Activated CD8-positive, alpha-beta memory T cell treated with anti-CD3 and anti-CD28 coated beads for 4 hours (primary cell): ENCODE measurements at places on chromosomes 11 and 22.

DNA sequence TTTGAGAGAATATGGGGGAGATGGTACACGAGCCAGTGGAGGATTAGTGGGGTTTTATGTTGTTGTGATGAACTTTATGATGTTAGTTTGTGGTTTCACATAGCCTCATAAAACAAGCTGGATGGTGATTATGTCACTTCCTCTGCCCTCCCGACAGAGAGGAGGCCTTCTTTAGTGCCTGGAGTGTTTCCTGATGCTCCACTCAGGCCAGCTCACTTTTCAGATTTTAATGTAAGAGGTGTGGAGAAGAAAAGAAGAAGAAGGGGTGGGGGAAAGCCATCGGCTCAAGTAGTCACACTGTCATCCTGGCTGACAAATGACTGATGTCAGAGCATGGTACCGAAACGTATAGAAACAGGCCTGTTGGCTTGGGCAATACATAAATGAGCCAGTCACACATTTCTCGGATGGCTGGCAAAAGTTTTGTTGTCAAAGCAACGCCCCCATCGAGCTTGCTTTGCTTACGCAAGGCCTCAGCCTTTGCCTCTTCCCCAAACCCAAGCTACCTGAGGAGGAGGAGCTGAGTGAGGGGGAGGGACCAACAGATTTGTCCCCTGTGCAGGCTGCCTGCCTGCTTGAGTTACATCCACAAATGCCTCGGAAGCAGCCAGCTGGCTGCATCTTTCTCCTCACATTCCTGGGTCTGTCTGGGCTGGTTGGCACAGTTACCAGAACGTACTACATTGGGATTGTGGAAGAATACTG lies at the start of gene HEPHL1:
HEPHL1 (plus strand) TSS at position 578 of the 705 bp plus-strand sequence; CDS start at position 593, 15 bp downstream.
- DNase-seq, result no peak

DNA sequence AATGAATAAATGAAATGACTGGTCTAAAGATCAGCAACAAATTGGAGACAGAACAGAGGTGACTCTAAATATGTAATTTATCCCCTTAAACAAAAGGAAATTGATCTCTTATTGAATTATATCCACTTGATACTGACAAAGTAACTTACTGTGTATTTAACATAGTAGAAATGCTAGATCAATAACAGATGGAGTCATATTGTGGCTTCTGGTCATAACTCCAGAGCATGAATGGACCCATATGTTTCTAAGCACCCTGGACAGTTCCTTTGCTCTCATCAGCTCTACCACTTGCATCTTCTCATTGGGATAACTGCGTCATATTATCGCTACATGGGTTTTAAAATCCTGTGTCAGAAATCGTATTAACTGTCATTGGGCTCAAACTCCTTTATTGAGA lies 222.3 kb downstream of the ETS1 start:
- DNase-seq, result no peak

DNA sequence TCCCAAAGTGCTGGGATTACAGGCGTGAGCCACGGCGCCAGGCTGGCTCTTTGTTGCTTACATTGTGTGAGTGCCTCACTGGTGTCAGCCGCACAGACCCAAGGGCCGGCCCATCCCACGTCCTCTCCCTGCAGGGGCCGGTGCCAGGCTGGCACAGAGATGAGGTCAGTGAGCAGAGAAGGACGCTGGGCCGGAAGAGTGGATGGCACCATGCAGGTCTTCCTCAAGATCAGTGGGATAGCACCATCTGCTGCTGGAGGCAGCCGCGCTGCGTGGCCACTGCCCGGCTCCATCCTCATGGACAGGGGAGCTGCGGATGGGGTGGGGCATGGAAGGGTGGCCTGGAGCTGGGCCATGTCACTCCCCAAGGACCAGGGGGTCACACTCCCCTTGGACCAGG lies 22.0 kb upstream of the FGF4 start:
- DNase-seq, result no peak

GRCh38 chr11:107785401-107785800 lies 73.2 kb downstream of the SLC35F2 start:
- no peak for DNase-seq

DNA sequence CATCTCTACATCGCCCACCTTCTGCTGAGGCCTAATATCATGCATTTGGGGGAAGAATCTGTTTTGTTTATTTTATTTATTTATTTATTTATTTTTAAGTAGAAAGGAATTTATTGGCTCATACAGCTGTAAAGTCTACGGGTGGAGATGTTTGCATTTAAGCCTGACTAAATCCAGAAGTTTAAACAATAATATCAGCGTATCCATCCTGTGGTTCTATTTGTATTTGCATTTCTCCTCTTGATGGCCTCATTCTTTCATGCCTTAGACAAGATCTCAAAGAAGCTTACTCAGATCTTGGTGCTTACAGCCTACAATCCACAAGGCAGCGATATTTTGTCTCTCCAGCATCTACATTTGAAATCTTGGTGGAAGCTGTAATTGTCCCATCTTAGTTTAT lies 67.1 kb upstream of the CARD18 start:
- no peak for DNase-seq

DNA sequence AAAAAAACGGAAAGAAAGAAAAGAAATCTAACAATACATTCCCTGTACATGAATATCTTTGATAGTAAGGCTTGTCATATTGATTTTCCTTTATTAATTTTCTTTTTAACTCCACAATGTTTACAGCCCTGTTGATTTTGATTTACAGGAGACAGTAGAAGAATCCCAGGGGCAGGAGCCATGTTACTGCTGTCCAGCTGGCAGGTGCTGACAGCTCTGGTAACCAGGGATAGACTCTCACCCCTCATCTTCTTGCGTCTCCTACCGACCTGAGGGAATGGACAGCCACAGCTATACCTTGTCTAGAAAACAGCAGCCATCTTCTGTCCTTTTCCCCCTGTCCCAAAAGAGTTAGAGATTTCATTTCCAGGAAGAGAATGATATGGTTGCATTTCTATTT lies 37.4 kb downstream of the PRDM10 start:
- no peak for DNase-seq

GRCh38 chr11:120746836-120747609 lies 235.5 kb downstream of the GRIK4 start:
- no peak for DNase-seq

DNA sequence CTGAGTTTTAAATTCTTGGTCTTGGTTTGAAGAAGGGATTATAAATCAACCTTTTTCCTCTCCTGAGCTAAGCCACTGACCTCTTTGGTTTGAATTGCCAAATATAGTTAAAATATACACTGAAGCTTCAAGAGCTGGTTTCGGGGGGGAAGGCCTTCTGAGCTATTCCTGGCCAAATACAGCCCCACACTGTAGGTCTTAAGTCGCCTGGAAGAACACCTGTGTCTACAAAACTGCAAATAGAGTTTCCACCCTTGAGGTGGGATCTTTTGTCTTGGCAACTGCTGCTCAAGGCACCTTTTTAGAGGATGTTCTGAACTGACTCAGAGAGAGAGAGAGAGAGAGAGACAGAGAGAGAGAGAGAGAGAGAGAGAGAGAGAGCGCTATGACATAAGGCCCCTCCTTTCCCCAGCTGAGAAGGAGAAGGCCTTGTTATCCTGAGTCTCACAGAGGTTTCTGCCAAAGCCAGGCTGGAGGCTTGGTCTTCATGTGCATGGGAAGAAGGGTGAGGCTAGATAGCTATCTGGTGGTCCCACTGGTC lies 5.5 kb downstream of the ADM start:
- no peak for DNase-seq

DNA sequence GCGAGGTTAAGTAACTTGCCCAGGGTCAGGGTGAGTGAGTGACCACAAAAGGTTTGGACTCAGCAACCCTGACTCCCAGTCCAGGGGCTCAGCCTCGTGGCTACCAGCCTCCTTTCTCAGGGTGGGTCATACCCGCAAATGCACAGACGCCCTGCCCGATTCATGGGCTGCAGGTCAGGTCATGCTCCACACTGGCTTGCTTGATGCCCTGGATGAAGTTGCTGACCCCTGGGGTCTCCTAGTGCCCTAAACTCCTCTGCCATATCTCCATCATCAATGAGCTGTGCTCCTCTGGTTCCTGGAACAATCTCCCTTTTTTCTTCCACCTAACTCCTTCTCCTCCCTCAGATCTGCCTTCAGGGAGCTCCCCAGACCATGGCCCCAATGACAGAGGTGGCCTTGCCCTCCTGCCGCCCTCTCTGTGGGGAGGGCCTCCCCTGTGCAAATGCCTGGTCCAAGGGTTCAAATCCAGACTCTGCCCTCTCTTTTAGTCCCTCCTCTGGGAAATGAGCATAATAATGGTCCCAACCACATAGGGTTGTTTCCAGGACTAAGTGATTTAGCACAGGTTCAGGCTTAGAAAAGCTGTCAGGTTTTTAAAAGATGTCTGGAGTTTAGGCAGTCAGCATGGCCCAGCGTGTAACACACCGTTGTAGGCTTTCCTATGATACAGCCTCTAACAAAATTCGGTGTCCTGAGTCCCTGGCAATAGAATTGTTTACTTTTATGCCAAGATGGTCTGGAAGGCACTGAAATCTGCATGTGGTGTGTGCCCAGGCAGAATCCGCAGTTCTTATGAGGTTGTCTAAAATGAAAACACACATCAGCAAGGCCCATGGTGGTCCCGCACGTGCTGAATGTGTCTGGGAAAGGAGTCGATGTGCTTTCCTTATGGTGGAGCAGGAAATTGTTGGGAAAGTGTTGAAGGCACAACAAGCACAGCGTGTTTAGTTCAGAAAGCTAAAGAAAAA lies 63.6 kb downstream of the CD82 start:
- no peak for DNase-seq

DNA sequence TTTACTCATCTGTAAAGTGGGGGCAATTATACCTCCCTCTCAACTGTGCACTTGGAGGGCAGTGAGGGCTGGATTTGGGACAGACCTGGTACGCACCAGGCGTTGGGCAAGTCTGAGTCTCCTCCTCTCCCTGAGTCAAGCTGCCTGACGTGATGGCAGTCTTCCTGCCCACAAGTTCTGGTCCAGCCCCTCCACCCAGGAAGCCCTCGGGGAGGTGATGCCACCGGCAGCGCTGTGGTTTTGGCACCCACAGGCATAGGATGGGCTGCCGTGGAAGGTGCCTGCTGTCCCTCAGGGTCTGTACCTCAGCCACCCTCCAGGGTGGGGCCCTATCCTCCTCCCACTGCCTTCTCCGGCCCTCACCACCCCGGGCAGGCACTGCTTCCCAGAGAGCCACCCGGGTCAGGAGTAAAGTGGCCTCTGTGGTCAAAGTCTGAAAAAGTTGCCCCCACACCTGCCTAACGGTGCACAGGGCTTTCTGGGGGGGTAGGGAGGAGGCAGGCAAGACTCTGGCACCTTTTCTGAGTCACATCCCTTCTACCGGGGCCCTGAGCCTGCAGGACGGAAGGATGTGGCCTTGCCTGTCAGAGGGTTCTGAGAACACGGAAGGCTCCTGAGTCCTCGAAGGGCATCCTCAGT lies 6.5 kb upstream of the APOBEC3H start:
- peak; percentile 72 for DNase-seq

GRCh38 chr22:46895753-46896152 lies 133.3 kb downstream of the TBC1D22A start:
- no peak for DNase-seq

GRCh38 chr22:21034989-21035388 lies 2.6 kb upstream of the SLC7A4 start:
- DNase-seq, result no peak

DNA sequence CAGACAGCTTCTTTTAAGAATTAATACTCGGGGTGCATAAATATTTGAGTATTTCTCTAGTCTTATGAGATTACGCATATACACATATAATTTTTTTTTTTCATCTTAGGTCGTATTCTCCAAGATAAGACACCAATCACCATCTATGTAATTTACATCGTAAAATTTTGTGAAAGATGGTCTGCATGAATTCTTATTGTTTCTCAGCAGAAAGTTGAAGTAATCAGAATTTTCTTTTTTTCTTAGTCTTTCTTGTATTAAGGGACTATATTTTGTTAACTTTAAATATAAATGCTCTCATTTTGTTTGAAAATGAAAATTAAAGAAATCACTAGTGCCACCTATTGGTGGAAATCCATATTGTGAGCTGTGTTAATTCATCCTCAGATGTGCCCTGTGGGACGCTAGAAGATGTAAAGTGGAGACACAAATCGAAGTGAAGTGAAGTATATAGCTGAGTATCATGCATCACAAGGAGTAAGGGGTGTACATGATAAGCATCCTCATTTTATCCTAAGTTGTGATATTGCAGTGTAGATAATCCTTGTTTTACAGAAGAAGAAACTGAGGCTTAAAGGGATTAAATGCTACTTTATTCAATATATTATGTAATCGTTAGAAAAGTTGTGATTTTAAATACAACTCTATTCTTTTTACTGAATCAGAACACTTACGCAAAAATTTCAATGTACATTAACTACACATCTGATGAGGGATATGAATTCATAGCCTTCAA lies 2084.3 kb downstream of the LRRC4C start:
- DNase-seq, result no peak

DNA sequence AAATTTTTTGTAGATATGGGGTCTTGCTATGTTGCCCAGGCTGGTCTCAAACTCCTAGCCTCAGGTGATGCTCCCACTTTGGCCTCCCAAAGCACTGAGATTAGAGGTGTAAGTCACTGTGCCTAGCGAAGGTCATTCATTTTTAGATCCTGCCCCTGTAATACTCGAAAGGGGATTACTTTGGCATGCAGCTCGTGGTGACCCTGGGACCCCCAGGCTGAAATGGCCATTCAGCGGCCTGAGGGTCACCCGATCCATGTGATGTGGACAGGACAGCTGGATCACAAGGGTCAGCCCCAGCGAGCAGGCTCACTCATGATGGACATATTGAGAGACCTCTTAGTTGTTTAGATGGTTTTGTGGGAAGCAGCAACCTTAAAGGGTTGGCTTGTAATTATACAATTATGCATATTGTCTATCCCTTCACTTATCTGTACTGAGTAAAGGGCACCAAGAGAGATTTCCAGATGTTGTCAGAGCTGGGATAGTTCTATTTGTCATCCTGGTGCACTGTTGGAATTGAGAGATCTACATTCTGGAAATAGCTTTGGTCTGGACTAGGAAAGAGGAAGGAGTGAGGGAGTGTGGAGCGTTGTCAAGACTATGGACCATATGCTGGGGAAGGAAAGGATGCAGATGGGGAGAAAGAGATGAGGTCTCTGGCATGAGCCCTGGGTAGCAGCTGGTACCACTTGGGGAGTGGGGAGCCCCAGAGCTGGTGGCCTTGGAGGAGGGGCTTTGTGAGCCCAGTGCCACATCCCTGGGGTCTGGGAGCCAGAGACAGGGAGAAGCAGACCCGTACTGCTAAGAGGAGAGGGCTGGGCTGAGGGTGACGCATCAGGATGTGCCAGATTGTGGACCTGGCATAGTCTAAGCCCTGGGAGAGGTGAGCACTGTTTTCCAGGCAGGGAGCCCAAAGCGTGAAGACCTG lies 15.5 kb downstream of the RHBDD3 start:
- DNase-seq, result no peak

- no peak for DNase-seq
These were observed 6.3 kb upstream of the ZC3H12C start for GRCh38 chr11:110086892-110087309.

DNA sequence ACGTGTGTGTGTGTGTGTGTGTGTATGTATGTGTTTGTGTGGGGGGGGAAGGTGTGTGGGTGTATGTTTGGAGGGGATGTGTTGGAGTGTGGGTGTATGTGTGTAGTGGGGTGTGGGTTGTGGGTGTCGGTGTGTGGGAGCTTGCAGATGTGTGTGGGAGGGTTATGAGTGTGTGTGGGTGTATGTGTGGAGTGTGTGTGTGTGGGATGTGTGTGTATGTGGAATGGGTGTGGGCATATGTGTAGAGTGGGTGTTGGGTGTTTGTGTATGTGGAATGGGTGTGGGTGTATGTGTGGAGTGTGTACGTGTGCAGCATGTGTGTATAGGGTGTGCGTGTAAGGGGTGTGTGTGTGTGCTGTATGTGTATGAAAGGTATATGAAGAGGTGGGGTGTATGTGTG lies 14.7 kb downstream of the STX3 start:
- DNase-seq, result no peak

GRCh38 chr11:72685560-72686480 lies 11.6 kb upstream of the PDE2A start:
- DNase-seq, result peak; percentile 21
